CD8-positive, alpha-beta T cell (primary cell): ENCODE measurements at places on chromosomes 2 and 18.

DNA sequence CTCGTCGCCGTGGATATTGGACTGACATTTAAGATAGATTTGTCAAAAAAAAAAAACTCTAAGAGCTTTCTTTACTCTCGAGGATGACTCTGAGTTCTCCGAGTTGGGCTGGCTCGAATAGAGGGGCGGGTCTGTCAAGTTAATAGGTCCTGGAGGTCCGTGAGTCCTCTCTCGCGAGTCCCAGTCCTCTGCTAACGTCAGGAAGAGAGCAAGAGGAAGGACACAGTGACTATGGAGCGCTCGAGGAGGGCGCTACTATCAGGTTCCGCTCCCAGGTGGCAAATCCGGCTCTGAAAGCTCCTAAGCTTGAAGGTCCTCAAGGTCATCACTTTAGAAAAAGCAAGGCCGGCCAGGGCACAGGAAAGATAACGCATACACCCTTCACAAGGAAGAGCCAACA, 404 bp upstream of the AKAIN1 start:
- no peak for DNase-seq

- DNase-seq = no peak
Observed at GRCh38 chr2:135494503-135494902, 36.5 kb downstream of the ZRANB3 start.

DNA sequence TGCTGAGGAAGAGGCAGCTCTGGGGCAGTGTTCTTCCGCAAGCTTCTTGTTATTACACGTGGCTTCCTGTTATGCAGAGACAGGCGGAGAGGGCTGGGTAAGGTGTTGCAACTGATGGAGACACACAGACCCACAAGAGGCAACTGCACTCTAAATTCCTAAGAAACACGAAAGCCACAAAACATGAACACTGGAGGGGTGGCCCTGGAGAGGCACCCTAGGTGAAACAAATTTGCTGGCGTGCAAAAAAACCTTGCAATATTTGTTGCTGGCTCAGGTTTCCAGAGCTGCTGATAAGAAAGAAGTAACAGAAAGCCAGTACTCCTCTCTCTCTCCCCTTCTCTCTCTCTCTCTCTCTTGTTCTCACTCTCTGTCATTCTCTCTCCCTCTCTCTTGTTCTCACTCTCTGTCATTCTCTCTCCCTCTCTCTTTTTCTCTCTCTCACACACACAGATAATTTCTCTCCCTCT, 31.8 kb downstream of the ARHGAP25 start:
- peak; percentile 91 for DNase-seq

GRCh38 chr2:29000481-29000880, 19.4 kb downstream of the TOGARAM2 start:
- DNase-seq = peak; percentile 88

DNA sequence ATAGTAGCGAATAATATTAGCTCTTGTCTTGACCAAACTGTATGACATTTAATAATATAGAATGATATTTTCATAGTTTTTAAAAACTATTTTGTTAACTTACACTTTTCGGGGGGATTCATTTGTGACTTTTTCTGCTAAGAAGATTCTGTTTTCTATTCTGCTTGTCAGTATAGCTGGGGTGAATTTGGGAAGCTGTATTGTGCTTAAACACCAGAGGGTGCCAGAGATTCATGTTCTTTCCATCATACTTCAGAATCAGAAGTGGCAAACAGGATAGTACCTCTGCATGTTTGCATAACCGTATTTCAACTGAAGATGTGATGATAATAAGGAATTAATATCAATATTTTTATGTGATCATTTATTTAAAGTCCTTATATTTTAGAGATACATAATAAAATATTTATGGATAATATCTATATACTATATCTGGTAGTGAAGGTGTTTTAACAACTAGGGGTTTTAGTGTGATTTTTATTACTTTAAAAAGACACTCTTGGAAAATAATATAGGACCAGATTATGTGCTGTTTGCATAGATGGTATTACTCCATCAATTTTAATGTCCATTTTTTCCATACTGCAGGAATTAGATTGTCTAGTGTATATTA, 81.0 kb downstream of the TAF4B start:
- no peak for DNase-seq

- DNase-seq = no peak
Observed at GRCh38 chr18:69071680-69072079, 273.8 kb downstream of the CCDC102B start.

- no peak for DNase-seq
Observed at GRCh38 chr2:236790963-236791362, 221.3 kb downstream of the ACKR3 start.

DNA sequence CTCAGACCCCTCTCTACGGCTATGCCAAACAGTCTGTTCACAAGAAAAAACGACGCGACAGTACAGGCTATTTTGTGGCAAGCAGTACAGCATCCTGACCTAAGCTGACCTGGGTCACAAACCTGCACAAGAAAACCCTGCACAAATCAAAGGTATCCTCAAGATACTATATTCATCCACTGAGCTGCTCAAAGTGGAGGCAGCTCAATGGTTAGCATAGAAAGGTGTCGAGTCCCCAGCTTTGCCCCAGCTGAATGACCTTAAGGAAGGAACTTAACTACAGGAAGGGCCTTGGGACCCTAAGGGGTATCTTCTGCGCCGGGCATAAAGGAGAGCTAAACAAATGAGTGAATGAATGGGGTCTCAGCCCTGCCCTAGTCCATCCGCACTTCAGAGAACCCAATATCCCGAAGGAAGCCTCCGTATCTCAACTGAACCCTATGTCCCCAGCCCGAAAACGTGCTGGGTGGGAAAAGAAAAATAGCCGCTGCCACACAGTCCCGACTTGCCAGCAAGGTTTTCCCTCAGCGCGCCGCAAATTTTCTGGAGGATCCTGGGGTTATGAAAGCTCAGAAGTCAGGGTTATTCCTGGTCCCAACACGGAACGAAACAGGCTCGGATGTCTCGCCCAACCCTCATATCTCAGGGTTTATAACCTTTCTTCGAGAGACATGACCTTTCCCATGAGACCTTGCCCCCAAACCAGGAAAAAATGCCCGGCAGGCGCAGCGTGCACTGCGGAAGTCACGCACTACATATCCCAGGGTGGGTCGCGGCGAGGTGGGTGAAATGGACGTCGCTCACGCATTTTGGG, at the start of gene FASTKD1:
TSS of gene FASTKD1 (minus strand) at position 706 of the 814 bp plus-strand sequence. CDS start 1,836 bp downstream, outside the sequence.
- DNase-seq = peak; percentile 84

GRCh38 chr18:40004246-40004645, 1950.8 kb upstream of the PIK3C3 start:
- no peak for DNase-seq

DNA sequence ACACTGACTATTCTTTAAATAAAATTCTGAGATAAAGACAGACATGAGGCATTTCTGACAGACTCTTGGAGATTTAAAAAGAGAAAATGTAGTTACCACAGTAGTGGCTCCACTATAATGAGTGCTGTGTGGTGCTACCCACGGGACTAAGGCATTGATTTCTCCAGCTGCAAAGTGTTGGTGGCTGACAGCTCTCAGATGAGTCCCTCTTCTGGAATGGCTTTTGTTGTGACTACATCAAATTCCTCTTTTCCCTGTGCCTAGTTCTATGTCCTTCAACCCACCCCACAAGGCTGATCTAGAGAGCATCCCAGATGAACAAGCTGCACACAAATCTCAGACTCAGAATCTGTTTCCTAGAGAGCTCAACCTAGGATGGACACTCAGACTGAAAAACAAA, 884.8 kb upstream of the ZEB2 start:
- DNase-seq = no peak

DNA sequence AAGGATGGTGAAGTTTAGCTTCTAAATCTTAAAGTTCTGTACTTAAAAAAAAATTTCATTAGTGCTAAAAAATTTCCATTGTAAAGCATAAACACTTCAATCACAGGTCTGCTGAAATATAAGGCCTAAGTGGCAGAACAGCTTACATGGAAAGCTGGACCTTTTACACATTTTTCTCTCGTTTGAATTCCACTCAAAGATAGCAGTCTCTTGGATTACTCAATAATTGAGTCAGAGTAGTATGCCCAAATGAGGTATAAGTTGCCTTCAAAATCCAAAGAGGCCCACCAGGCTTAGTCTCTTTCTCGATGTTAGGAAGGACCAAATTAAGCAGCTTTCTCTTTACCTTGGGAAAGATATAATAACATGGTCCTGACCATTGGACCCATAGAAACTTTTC, 220.4 kb upstream of the CWC22 start:
- DNase-seq = no peak

GRCh38 chr2:176135035-176135440, 5.5 kb downstream of the HOXD8 start:
- no peak for DNase-seq

DNA sequence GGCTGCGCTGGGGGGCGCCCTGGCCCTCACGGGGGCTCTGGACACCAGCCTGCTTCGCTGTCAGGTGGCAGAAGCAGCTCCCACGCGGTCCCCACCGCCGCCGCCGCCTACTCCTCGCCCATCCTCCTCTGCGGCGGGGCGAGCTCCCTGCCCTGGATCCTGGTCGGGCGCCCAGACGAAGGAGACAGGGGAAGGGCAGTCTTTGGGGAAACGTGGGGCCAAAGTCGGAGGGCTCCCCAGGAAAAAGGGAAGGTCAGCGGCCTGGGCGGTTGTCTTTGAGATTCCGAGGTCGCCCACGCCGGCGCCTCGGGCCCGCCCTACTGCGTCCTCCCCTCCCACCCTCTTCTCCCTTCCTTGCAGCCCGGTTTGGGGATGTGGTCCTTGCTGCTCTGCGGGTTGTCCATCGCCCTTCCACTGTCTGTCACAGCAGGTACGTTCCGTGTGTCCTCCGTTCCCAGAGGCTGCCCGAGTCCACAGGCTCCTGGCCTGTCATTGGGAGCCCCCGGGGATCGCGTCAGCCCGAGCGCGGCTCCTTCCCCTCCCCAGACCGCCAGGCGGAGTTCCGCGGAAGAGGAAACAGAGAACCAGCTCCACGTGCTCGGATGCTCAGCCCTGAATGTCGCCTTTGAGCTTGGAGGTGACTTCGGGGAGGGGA, 800 bp downstream of the IL1RL2 start:
- peak; percentile 9 for DNase-seq

GRCh38 chr2:235539773-235540172, 45.9 kb downstream of the AGAP1 start:
- DNase-seq = no peak
